ENCODE measurements at places on chromosomes 5 and 9.

DNA sequence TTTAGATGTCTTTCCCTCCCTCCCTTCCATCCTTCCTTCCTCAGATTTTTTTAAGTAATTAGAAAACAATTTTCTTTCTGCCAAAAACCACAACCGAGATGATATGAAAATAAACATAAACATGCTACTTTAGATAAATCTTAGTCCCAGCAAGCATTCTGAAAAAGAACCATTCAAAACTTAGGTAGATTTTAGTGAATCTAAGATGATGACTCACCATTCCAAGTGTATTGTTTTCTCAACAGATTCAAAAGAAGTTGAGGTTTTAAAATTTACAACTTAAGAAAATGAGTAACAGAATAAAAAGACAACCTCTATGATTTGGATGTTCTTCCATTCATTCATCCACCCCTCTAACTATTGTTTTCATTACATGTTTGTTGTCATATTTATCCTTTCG lies 465.1 kb downstream of the PDE4D start:
- no peak for DNase-seq

DNA sequence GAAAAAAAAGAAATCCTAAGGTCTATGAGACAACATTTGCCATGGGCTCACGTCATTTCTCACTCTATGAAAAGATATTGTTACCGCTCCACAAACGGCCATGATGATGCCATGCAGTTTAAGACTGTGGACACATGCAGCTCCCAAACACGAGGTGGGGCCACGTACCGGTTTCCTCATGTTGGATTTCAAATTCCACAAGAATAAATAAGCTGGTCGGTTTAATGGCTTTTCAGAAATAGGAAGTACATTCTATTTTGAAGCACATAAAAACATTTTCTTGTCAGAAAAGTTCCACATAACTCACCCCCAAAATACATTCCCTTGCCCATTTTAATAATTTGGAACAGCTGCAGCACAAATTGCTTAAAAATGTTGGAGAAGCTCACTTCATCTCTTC lies 130.6 kb downstream of the MYO10 start:
- DNase-seq, result no peak

DNA sequence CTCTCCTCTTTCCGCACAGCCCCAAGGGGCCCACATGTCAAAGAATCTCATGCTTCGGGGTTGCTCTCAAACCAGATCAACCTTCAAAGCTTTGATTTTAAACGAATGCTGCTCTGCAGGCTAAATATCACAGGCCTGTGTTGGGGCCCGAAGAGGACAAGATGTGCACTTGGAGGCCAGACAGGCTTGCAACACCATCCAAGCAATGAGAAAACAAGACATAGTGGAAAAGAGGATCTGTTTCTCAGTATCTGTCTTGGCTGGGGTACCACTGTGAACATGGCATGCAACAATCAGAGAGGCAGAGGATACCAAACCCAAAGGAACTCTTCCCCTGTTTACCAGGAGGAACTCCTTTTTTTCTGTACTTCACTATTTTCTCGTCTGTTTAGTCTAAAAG lies 321.8 kb downstream of the SLIT3 start:
- no peak for DNase-seq

DNA sequence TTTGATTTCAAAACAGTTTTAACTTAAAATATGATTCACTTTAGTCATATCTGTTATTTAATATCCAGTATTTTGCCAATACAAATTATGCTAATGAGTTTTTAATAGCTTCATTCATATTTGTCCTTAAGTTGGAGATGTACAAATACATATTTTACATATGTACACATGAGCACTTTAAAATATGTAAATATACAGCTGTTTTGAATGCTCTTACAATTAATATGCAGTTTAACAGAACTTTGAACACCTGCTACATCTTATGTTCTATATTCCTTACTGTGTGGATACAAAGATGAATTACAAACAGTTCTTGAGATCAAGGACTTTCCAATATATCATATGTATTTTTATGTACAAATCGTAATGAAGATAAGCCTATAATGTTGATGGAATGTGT lies 74.0 kb downstream of the CHSY3 start:
- DNase-seq, result no peak

DNA sequence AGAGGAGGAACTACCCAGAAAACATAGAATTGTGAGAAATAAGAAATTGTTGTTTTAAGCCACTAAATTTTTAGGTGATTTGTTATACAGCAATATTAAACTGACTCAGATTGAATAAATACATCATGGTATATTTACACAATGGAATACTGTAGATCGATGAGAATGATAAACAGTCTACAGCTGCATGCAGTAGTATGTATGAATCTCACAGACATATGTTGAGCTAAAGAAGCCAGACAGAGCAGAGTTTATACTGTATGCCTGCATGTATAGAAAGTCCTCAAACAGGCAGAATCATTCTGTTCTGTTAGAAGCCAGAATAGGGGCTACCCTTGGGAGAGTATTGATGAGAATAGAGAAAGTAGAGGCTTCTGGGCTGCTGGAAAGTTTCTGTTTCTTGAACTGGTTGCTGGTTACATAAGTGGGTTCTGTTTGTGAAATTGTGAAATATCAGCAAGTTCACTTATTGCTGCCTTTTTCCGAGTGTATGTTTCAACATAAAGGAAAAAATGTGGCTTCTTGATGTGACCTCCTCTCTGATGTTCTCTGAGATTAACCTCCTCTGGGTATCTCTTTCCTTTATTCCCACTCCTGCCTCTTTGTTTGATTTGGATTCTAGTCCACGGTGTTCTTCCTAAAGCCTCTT lies 9.6 kb downstream of the KIAA1958 start:
- no peak for DNase-seq

GRCh38 chr5:77077829-77078176 lies 9.3 kb downstream of the ZBED3 start:
- no peak for DNase-seq
